Stimulated activated CD8-positive, alpha-beta memory T cell treated with anti-CD3 and anti-CD28 coated beads, Interleukin-15, amount 100 ng/mL, for 24 hours (primary cell): ENCODE measurements at places on chromosomes 3 and 15.

GRCh38 chr3:4643904-4644547 is 150.9 kb downstream of the ITPR1 start:
- no peak for DNase-seq

- no peak for DNase-seq
These were observed 167.1 kb downstream of the P3H2 start for GRCh38 chr3:189953551-189953950.

- DNase-seq = no peak
These were observed 43.0 kb downstream of the PGPEP1L start for GRCh38 chr15:98964466-98965133.

GRCh38 chr3:129413687-129414506 is 14.5 kb downstream of the EFCAB12 start:
- no peak for DNase-seq

DNA sequence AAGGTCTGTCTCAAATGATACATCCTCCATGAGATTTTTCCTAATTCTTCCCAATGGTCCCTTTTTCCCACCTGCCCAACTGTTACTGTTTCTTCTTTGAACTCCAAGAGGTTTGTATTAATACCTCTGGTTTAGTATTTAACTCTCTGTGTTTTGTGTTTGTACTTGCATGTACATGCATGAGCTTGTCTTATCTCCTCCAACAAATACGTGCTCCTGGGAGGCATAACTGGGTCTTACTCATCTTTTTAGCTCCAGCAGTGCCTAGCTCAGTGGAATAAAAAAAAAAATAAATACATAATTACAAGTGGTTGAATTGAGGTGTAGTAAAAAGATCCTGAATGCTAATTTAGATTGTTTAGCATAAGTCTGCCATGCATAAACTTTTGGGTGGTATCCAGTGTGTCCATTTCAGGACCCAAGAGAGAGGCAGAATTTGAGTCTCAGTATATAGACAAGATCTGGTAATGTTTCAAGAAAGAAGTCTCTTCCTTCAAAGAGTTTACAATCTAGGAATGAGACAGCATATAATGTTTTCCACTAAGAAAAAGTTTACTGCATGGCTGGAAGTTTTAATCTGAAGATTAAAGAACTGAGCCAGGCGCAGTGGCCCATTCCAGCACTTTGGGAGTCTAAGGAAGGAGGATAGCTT is 1.7 kb upstream of the LYSMD2 start:
- DNase-seq = no peak
